ENCODE measurements at places on chromosomes 11 and 22. TPM values are rescaled to one million over a fixed set of nuclear protein-coding genes. Genes with fewer than 3 reads are reported as not detected.

Gene CASP4
- 142 TPM for total RNA-seq

Gene SELENOM
- total RNA-seq = 38.3 TPM

Gene MGAT3
- 0.47 TPM for total RNA-seq

Gene PATE2
- total RNA-seq = 0.09 TPM

Gene FAM181B
- not detected for total RNA-seq

Gene OR51E2
- total RNA-seq = not detected

Gene MEI1
- total RNA-seq = 0.81 TPM

Gene OR8A1
- not detected for total RNA-seq

Gene PNPLA5
- not detected for total RNA-seq

Gene QSER1
- total RNA-seq = 13.0 TPM

Gene IGSF22
- not detected for total RNA-seq

Gene SSRP1
- 95.3 TPM for total RNA-seq

Gene ISX
- not detected for total RNA-seq

Gene FXYD6
- not detected for total RNA-seq

Gene MPPED2
- total RNA-seq = under 0.01 TPM

Gene PANX2
- 0.75 TPM for total RNA-seq

Gene RIMBP3C
- 0.09 TPM for total RNA-seq

Gene SCGB2A2
- not detected for total RNA-seq

Gene KCTD14
- 0.36 TPM for total RNA-seq

Gene LRRC55
- not detected for total RNA-seq

Gene AIFM3
- total RNA-seq = 0.47 TPM

Gene AQP11
- 0.47 TPM for total RNA-seq

Gene GGTLC3
- total RNA-seq = not detected

Gene HBB
- not detected for total RNA-seq

Gene ANO9
- 0.09 TPM for total RNA-seq

Gene TMEM45B
- total RNA-seq = not detected

Gene TEX12
- 0.09 TPM for total RNA-seq

Gene OR8G5
- not detected for total RNA-seq

Gene C22orf23
- total RNA-seq = 0.27 TPM

Gene CNTN5
- not detected for total RNA-seq

Gene LRRC56
- total RNA-seq = 0.47 TPM

Gene YPEL1
- total RNA-seq = 3.5 TPM

Gene ZNRF3
- 2.6 TPM for total RNA-seq

Gene CARS1
- total RNA-seq = 39.4 TPM

Gene OR4A16
- total RNA-seq = not detected

Measured in endothelial cell of coronary artery (primary cell).